ENCODE measurements at places on chromosomes 1 and 21.

DNA sequence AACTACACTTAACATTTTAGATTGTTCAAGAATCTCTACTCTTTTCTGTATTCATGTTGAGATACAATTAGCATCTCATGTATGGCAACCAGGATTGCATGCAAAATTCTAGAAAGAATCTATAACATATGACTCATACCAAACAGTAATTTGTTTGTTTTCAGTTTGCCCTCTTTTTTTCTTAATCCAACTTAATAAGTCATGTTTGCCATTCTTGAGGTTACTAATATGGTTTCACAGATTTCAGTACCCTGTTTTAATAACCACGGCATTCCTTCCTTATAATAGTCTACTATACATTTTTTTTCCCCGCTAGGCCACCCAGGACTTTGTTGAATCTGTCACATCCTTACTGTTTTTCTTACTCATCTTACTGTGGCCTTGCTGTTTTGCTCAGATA is 140.8 kb downstream of the FMN2 start:
- no peak for DNase-seq

GRCh38 chr1:182392050-182393028 is 749 bp upstream of the GLUL start:
- DNase-seq, result no peak

DNA sequence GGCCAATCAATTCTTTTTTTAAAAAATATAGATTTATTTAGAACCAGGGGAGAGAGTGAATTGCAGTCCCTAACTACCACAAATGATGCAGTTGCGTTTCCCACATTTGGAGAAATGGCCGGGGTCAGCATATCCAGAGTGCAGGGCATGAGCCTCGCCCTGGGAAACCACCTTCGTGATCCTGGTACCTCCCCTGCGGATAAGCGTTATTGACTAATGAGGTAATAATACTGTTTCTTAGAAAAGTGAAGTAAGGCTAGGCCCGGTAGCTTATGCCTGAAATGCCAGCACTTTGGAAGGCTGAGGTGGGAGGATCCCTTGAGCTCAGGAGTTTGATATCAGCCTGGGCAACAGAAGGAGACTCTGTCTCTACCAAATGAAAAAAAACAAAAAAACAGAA is 111.5 kb upstream of the SLC45A1 start:
- DNase-seq, result no peak

DNA sequence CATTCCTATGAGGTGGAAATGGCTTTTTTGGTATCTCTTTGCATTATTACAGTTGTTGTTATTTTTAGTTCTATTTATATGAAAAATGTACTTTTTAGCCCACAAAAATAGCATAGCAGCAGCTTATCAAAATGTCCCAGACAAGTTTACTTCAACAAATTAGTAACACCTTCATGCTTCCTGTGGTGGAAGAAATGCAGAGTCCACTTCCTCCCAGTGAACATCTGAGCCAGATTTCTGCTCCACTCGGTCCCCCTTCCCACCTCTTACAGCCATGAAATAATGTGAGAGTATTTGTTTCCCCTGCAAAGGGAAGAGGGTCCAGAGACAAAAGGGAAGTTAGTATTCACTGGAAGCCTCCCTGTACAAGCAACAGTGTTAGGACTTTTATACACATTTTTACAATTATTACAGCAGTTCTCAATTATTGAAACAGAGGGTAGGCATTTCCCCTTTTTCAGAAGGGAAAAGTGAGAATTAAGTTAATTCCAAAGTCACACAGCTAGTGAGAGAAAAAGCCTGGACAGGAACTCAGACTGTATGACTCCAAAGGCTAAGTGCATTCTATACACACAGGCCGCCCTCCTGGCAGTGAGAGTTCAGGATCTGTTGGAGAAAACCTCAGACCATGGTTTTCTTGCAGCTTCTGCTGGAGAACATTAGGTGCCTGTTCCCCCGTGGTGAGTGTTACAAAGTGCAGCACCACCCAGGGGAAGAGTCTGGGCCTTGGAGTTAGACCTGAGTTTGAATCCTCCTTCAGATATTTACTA is 126.5 kb downstream of the PBX1 start:
- no peak for DNase-seq

DNA sequence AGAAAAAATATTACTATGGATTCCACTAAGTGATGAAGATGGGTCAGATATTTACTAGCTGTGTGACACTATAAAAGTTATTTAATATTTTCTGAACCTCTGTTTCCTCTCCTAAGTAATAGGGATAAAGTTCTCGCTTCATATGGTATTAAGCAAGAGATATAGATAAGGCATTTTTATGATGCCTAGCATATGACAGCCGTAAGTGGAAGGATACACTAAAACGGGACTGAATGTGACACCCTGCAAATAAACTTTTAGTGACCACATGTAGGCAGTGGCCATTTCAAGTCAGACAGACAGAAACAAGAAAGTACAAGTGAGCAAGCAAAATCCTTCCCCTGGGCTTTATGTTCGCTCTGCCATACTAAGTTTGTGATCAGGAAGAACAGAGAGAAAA is 14.2 kb downstream of the GBP3 start:
- no peak for DNase-seq
